ENCODE measurements at places on chromosomes 5 and 9.

DNA sequence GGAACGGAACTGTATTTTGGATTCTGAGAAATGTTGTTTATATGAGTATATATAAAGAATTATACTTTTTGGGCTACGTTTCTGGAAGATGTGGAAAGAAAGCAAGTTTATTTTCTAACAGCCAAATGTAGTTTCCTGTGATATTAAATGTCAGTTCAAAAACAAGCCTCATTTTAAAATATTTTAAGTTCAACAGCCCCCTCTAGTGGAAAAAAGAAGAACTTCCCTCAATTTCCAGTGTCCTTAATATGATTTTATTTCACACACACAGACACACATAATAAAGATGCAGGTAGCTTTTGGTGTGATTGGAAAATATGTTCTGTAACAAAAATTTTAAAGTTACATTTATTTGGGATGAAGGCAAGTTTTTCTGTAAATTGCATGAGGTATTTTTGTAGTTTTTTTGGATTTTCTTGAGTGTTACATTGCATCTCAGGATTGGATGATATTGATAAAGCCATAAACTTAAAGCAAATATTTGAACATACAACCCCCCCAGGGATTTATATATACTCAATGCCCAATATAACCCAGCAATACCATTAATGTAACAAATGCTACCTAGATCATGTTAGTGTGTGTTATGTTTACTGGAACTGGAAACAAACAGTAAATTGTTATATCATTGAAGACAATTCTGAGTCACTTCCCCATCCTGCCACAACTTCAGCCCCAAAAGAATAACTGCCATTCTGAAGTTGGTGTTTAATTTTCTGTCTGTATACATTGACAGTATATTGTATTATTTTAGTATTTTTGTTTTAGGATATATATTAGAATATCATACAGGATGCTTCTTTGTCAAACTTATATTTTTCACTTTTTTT, 54.0 kb downstream of the CCDC171 start:
- DNase-seq: peak; percentile 40

DNA sequence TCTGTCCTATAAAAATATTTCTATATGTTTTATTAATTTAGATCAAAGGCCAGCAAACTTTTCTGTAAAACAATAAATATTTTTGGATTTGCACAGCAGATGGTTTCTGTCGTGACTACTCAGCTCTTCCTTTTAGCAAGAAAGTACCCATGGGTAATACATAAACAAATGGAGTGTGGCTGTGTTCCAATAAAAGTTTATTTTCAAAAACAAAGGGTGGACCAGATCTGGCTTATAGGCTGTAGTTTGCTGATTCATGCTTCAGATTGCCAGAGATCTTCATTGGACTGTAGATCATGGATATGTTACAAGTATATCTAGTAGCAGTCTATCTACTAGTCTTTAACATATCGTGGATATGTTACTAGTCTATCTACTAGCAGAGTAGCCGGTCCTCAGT, 590.5 kb downstream of the CSNK1G3 start:
- no peak for DNase-seq

DNA sequence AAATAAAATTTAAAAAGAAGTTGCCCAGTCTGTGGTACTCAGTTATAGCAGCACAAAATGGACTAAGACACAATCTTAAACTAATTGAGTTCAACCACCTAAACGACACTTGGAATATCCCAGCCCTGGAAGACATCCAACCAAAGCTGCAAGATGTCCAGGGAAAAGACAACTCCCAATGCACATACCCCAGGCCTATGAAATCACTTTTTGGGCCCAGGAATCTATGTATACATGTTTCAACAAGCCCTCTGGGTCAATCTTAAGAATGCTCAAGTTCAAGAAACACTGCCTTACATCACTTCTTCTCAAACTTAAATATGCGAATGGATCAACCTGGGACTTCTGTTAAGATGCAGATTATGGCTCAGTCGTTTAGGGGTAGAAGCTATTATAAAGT, 148.6 kb downstream of the ELAVL2 start:
- no peak for DNase-seq

GRCh38 chr5:53568871-53569270, 8.4 kb downstream of the NDUFS4 start:
- no peak for DNase-seq

DNA sequence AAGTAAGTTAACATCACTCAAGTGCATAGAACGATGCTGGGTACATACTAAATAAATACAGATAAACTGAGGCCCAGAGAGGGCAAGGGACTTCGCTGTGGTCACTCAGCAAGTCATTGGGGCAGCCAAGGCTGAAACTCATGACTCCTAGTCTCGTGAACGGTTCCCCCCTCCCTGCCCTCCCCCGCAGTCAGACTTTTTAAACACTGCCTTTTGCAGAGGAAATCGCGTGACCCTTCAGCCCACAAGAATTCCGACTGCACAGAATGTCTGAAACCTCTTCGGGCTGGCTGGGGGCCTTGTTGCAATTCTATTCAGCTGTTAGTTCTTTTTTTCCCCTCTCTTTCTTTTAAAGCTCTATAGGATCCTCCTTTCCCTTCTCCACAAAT, 28.1 kb downstream of the NEK6 start:
- DNase-seq: no peak

DNA sequence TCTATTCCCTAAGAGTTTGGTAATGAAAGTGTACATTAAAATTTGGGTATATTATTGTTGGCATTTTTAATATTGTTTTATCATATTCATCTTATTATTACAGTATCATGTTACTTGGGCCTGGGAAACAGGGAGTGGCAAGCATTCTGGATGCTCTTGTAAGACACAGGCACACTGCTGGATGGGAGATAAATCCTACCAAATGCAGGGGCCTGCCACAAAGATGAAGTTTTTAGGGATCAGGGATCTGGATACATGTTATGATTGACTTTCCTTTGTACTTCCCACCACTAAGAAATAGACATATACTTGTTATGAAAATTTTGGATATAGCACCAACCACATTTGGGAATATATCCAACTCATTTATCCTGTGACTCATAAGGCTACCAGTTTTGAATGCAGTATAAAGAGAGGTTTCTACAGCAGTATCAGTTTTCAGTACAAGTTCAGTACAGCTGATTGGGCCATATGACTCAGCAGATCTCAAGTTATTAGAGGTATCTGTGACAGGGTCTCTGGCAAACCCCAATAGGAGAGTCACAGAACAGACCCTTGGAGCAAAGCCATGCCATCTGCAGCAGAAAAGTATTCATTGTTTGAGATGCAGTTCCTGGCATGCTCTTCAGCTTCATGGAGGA, 360.1 kb downstream of the DMAC1 start:
- DNase-seq: no peak

- no peak for DNase-seq
These were observed 60.5 kb downstream of the SIL1 start for GRCh38 chr5:139137697-139138096.

- DNase-seq: no peak
These were observed 31.8 kb upstream of the FGF1 start for GRCh38 chr5:142717582-142718215.

- DNase-seq: no peak
These were observed 92.2 kb upstream of the LMX1B start for GRCh38 chr9:126521551-126521950.

DNA sequence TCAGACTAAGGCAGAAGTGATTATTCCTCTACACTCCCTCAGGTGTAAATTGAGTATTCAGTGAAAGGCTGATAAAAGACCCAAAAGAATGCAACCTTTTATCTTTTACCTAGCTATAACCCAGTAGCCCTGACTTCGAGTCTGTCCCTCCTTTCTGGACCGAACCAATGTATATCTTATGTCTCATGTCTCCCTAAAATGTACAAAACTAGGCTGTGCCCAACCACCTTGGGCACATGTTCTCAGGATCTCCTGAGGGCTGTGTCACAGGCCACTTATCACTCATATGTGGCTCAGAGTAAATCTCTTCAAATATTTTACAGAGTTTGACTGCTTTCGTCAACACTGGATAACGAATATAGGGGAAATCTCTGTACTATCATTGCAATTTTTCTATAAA, 12.7 kb downstream of the FBXL17 start:
- no peak for DNase-seq

DNA sequence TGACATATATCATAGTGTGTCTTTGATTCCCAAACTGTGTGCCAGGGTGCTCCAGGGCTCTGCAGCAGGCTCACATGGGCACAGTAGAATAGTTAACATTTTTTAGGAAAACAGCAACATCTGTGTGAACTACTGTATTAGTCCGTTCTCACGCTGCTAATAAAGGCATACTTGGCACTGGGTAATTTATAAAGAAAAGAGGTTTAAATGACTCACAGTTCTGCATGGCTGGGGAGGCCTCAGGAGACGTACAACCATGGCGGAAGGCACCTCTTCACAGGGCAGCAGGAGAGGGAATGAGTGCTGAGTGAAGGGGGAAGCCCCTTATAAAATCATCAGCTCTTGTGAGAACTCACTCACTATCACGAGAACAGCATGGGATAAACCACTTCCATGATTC, 82.7 kb downstream of the EGFLAM start:
- DNase-seq: no peak

DNA sequence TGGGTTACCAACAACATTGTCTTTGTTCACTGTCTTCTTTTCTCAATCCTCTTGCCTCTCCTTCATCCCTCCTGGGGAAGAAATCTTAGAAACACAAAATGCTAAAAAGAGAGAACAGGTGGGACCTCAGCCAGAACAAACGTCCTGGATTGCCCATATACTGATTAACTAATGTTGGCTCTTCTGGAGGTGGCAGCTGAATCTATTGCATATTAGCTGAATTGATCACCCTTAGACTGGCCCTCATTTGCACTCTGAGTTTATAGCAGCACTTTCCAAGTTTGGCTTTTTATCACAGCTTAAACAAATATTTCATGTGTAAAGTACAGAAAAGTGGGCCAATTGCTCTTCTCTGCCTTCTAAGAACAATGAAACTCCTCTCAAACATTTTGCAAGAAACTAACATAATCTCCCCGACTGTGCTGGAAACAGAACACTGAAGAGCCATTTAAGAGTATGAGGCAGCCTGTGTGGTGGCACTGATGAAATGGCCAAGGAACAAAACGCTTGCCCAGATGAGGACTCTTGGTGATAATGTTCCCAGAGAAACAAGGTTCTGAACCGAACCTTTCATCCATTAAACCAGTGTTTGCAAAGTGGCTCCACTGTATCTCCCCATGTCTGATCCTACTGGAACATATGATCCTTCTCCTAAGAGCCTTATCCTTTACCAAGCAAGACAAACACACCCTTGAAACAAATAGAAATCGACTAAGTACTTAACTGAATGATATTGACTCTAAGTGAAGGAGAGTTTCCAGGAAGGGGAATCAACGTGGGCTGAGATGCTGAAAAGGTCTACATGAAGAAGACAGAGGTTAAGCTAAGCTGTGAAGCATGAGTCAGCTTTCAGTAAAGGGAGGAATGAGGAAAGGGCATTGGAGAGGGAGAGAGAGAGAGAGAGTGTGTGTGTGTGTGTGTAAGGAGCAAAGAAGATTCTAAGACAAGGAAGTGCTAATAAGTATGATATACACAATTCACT, 83.2 kb upstream of the LIFR start:
- DNase-seq: no peak

DNA sequence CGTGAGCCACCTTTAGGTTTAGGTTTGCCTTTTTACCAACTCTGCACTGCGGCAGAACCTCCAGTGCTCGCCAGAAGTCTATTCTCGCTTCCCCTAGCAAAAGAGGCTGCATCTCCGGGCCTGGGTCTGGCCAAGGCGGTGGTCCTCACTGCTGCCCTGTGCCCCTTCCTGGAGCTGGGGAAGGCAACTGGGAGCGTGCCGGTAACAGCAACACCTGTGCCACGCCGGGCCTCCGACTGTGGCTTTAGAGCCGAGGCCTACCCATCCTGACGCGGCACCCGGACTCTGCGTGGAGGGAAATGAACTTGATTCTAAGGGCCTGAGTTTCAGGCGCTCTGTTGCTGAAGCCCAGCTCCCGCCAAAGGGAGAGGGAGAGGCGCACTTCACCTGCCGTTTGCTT, 82.4 kb upstream of the SPATA31C2 start:
- DNase-seq: no peak

DNA sequence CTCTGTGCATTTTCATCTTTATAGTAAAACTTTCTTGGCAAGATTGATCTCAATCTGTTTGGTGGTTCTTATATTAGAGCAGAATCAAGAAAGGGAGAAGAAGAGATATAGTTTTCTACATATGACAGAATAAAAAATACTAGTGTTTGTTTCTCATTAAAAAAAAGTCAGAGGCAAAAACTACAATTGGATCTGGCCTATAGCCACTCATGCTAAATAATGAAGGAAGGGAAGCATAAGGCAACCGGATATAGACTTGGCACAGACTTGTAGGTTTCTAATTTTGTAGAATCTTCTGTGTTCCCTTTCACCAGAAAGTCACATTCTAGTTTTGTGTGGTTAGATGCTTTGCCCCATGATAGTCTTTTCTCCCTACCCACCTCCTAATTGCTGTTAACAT, 306.2 kb downstream of the PIK3R1 start:
- no peak for DNase-seq

DNA sequence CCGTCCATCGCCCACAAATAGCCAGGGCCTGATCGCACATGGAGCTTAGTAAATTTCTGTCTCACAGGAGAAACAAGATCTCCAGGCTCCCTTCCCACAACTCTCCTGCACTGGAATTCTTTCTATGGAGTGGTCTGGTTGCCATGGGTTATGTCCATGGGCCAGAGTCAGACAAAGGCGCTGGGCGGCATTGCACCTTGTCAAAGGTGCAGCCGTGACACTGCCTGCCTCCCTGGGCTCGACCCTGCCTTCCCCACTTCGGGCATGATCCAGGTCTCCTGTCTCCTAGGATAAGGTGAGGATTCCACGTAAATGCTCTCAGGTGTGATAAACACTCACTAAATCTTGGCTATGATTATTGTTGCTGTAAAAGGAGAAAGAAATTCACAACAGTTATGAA, 130.0 kb downstream of the ADAMTS16 start:
- DNase-seq: no peak

- DNase-seq: no peak
These were observed 139.8 kb downstream of the APBA1 start for GRCh38 chr9:69532396-69532795.

GRCh38 chr5:54651482-54652076, 134.0 kb downstream of the SNX18 start:
- no peak for DNase-seq

All from germinal center (tissue), 1 donor.